ENCODE measurements at places on chromosomes 13 and 19.

DNA sequence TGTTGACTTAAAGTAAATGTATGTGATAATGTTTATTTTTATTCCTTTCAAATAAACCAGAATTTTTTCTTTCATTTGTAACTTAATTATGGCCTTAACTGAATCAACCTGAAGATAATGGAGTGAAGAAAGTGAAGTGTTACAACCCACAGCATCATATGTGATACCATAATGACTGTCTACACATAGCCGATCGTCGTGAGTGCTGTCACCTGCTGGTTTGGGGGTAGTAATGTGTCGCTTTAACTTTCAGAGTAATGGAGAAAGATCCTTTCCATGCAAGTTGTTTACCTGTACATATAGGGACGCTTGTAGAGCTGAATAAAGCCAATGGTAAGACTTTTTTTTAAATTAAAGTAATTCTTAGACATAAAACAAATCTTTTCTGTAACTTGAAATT, 9.9 kb downstream of the CDC16 start:
- no peak for DNase-seq

- DNase-seq, result no peak
Measured at GRCh38 chr19:5118026-5118425, 149.1 kb downstream of the KDM4B start.

DNA sequence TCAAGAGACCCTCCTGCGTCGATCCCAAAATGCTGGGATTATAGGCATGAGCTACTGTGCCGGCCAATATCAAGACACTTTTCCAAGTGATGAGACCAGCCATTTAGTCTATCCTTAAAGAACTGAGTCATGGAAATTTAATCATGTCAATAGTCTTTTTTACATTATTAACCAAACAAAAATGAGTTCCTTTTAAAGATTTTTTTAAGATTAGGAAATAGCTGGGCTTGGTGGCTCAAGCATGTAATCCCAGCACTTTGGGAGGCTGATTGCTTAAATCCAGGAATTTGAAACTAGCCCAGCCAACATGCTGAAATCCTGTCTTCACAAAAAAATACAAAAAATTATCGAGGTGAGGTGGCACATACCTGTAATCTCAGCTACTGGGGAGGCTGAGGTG, 16.7 kb upstream of the ZNF564 start:
- DNase-seq, result no peak

- DNase-seq, result peak; percentile 55
Measured at GRCh38 chr13:26929971-26930730, 169.6 kb upstream of the GPR12 start.

DNA sequence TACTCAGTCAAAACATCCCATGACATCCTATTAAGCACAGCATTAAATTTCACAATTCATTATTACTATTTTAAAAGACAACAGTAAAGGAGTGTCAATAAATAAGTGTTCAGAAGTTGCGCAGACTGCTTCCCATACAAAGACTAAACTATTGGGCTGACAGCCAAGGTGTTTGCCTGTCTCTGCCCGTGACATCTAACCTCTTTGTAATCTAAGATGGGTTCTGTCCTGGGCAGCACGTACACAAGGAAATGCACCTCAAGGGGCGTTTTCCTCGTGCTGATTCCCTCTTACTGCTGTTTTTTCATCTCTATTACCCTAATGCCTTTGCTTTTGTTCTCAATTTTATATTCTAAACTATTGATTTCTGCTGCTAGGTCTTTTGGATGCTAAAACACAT, 216.3 kb downstream of the NHLRC3 start:
- DNase-seq, result no peak
